ENCODE measurements at places on chromosomes 11 and 22. TPM values are rescaled to one million over a fixed set of nuclear protein-coding genes. Genes with fewer than 3 reads are reported as not detected.

Gene OSBP
- 54.3 TPM for polyA plus RNA-seq

Gene TMEM132A
- polyA plus RNA-seq: 90.8 TPM

Gene FAM111B
- 16.2 TPM for polyA plus RNA-seq

Gene SOX6
- 24.9 TPM for polyA plus RNA-seq

Gene MUC6
- 17.0 TPM for polyA plus RNA-seq

Gene SYT13
- 11.5 TPM for polyA plus RNA-seq
